ENCODE measurements at places on chromosomes 1 and 21.
A peak's percentile ranks its signal among the peaks of the same experiment; 100 is the strongest.

GRCh38 chr1:14949270-14949835 lies 204.2 kb upstream of the TMEM51 start:
- DNase-seq: no peak

- no peak for DNase-seq
These were observed 33.4 kb downstream of the ADAMTS5 start for GRCh38 chr21:26933448-26933847.

GRCh38 chr1:151406176-151406575 lies 6.8 kb downstream of the PSMB4 start:
- no peak for DNase-seq

DNA sequence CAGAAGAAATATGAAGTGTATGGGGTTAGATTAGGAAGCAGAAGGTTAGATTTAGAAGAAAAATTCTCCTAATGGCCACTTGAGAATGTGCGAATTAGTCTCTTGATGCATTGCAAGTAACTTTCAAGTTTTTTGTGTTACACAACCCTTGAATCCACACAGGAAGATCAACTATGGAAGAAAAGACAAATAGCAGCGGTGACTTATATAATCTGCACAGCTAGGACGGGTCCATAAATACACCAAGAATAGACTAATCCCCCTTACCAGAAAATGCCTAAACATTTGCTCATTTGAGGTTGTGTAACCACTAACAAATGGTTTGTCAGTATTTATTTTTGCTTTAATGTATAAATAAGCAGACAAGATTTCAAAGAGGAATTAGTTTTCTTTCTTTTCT lies 182.6 kb downstream of the TGFB2 start:
- no peak for DNase-seq

DNA sequence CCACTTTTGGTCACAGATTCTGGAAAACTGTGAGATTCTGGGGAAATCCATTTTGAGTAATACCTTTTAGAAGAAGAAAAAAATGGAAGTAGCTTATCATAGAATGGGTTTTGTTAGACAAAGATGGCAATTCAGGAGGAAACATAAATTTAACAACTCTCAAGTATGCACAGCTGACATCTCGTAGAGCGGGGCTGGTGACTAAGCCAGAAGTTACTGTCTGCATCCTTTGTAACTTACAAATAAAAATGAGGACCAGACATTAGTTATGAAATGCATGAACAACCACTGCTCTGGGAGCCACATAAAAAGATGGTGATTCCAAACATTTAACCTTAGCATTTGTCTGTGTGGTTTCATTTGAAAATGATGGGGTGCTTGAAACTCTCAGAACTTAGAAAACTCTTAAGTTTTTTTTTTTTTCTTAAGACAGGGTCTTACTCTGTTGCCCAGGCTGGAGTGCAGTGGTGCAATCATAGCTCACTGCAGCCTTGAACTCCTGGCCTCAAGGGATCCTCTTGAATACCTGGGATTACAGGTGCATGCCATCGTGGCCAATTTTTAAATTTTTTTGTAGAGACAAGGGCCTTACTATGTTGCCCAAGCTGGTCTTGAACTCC lies 49.2 kb upstream of the ATP5PO start:
- DNase-seq: no peak

GRCh38 chr1:50109647-50110075 lies 941 bp downstream of the ELAVL4 start:
- peak; percentile 65 for DNase-seq

- no peak for DNase-seq
These were observed 196.3 kb upstream of the FOXD3 start for GRCh38 chr1:63126104-63126503.

DNA sequence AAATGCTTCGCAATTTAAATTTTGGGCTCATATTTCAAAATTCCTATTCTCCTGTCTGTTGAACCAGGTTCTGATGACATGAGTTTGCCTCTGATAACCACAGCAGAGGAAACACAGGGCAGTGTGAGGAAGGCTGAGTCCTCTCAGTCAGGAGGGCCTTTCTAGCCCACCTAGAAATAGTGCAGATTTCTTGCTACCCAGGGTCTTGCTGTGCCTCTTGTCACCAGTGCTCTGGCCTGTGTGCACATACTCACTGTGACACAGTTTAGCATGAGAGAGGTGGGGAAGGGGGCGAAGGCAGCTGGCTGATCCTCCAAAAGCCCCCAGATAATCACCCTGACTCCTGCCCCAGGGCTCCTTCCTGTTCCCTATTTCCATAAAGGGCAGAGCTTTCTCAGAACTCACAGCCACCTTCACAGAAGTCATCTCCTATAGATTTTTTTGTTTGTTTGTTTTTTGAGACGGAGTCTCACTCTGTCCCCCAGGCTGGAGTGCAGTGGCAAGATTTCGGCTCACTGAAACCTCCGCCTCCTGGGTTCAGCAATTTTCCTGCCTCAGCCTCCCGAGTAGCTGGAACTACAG lies 23.7 kb downstream of the ERRFI1 start:
- no peak for DNase-seq

- no peak for DNase-seq
These were observed 139.1 kb downstream of the DUSP10 start for GRCh38 chr1:221602830-221603229.

All from skin of body (tissue), 3 donors.